AG08395 (cell line): ENCODE measurements at places on chromosomes 1 and 21.

DNA sequence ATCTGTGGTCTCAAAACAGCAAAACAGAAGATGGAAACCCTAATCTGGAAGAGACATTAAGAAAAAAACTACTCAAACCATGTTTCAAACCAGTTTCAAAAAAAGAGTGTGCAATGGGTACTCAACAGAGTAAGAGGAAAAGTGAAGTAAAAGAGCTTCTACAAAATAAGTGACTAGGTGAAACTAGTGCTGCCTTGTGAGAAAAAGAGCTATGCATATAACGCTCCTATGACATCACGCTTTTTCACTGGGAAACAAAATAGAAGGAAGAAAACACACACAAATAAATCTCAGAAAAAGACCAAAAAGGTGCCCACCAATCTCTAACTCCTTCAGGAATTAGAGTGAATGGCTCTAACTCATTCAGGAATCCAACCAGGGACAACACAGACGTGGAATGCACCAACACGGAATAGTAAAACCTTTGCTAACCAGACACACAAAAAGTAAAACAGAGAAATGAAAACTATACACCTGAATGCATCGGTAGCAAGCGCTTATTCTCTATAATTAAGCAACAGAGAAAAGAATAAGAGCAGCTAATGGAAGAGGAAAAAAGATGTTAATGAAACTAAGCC, 1.3 kb downstream of the FOXJ3 start:
- no peak for DNase-seq

- no peak for DNase-seq
Measured at GRCh38 chr1:84480650-84481049, 1.6 kb downstream of the RPF1 start.

DNA sequence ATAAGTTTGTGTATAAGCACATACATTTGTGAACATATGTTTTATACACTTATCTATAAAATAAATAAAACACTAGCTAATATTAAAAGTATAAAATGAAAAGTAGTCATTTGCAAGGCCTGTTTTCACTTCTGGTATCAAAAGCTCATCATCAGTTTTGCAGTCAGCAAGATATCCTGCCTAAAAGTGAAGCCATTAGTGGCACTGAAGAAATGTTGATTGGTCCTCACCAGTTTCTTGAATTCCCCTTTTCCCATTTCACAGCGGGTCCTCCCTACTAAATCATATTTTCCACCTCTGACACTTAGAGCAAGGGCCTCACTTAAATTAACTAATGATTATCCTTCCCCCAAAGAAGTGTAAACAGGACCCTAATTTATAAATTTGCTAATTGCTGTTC, 6.7 kb downstream of the TBX15 start:
- DNase-seq = no peak

DNA sequence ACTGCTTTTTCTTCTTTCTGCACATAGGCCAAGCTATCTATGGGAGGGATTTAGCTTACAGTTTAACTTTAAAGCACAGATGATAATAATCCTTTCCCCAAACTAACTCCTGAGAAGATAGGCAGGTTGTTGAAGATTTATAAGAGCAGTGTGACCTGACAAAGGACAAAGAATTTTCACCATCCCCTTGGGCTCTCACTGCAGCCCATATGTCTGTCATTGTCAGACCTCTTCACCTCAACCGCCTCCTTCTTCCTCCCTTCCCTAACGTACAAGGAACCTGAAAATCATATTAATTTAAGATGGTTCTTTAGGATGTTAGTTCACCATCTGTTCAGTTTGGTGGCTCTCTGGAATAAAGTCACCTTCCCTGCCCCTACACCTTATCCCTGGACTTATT, 5.0 kb downstream of the RNU1-2 start:
- no peak for DNase-seq

GRCh38 chr21:16517383-16517782, 787.6 kb downstream of the USP25 start:
- DNase-seq = no peak

DNA sequence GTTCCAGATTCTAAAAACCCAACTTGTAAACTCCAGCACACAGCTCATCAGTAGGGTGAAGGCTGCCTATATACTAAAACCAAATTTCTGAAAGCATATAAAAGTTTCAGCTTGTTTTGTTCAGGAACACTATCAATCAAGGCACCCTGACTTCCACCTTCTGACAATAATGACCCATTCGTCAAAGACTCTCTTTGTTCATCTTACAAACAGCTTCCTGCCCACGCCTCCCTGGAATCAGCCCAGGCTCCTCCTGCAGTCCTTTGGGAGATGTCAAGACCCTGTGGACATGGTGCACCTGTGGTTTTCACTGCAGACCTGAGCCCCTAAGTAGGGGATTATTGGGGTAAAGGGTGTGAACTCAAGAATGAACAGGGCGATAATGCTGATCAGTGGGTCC, 178.9 kb upstream of the CAMK1G start:
- DNase-seq = no peak

DNA sequence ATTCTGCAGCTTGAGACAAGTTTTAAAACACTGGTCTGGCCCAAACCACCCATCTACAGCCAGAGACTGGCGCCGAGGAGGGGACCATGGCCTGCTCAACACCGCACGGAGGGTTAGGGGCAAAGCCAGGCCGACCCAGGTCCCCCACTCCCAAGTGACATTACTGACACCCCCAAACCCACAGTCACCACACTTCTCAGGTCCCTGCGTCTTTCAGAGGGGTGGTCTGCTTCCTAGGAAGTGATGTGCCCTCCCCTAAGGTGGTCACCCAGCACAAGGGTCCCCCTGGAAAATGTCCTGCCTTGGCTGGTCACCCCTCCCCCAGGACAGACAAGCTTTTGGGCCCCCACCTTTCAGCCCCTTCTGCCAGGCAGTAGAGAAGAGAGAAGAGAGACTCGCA, 20.8 kb upstream of the EPHA2 start:
- DNase-seq = no peak

DNA sequence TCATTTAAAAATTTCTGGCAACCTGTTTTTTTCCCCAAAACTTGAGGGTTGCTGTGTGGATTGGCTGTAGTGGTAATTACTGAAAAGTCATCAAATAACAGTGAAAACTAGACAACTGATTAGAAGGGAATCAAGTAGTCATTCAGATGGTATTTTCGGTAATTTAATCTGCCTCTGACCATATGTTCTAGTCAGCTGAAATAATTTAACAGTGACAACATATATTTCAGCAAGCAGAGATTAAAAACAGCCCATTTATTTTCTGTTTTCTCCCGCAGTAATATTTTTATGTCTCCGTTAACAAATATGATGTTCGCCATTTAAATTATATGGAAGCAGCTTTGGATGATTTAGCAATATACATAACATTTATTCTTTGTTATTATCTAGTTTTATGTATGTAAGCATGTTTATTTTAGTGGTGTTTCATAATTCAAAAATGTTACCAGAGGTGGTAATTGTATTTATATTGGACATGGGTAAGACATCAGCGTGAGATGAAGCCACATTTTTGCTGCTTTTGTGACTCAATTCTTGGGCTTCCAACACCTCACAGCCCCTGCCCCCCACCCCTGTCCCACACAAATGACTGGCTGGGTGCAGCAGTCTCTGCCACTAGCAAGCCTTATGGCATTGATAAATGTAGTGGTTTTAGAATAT, 104.4 kb downstream of the GALNT2 start:
- peak; percentile 10 for DNase-seq
